ENCODE measurements at places on chromosomes 2 and 18.

DNA sequence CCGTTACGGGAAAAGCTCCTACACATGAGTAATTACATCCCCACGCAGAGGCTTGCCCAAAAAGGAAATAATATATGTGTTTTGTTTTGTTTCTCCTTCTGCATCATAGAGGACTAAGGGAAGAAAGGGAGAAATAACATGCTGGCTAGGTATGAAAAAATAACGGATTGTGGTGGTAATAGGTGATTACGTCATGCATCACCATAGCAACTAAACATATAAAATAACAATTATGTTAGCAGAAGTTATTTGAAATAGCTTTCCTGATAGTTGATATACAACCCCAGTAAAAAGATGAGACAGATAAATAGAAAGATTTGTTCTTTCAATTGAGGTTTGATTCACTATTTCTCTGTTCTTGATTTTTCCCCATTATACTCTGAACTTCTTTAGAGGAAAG lies 518.0 kb downstream of the ZNF516 start:
- DNase-seq = no peak

DNA sequence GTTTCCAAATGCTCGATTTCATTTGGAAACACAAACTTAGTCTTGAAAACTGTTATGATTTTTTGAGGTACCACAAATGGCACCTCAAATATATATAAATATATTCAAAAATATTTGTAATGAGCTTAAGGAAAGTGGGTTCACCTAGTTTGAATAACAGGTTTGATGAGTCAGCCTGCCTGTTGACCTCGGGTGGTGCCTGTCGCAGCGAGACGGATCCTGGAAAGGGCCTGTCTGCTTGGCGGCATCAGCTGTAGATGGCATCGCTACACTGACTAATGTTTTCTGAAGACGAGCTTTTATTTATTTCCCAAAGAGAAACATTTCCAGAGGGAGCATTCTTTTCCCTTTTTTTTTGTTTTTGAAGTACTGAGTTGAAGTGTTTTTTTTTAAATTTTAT lies 6.9 kb downstream of the ALLC start:
- DNase-seq = no peak

GRCh38 chr2:197261808-197262226 lies 48.8 kb downstream of the ANKRD44 start:
- DNase-seq = no peak

DNA sequence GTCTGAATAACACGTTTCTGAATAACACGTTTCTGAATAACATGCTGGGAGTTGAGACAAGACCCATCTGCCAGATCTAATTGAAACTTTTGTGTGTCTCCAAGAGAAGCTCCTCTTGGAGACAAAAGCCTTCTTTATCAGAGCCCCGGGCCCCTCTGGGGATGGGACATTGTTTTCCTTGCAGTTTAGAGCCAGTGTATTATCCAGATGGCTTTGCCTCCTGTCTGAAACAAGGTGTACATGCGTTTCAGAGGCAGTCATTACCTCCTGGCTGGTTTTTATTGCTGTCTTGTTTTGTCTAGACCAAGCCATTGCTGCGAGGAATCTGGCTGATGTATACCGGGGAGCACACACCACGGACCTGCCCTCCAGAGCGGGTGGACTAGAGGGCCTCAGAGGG lies 7.8 kb downstream of the FOSL2 start:
- no peak for DNase-seq

GRCh38 chr2:113851640-113852039 lies 38.2 kb upstream of the ACTR3 start:
- no peak for DNase-seq

GRCh38 chr2:130759906-130760753 lies 4.8 kb downstream of the AMER3 start:
- DNase-seq = no peak

DNA sequence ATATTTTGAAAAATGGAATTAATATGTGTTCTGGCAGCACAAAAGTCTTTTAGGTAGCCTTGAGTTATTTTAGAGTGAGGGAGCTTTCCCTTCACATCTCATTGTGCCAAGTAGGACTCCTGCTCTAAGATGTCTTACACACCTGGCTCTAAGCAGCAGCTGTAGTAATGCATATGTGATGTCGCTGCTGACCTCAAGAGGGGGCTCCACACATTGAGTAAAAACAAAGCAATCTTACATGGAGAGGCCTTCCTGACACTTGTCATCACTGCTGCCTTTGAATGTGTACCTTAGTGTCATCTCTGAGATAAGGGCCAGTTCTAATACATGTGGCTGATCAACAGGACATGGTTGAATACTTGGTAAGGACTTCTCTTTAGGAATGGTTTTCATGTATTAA lies 75.8 kb downstream of the ACTR3 start:
- DNase-seq = no peak

- DNase-seq = no peak
Observed at GRCh38 chr18:24398540-24398939, 916 bp upstream of the OSBPL1A start.

- no peak for DNase-seq
Observed at GRCh38 chr18:31490833-31491232, 7.1 kb upstream of the DSG2 start.

DNA sequence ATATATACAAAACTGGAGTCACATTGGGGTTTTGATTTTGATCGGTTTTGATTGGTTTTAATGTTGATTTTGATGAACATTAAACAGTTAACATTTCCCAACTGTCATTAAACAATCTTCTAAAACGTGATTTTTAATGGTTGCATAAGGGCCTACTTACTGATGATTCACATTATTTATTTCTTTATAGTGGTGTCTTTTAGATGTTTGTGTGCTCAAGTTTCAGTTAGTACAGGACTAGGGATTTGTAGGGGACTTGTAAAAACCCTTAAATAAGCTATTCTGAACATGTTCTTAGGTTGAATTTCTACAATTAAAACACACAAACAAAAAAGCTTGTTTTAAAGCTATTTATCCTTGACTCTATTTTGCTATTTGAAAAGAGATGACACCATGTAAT lies 61.6 kb downstream of the TTC21B start:
- no peak for DNase-seq

DNA sequence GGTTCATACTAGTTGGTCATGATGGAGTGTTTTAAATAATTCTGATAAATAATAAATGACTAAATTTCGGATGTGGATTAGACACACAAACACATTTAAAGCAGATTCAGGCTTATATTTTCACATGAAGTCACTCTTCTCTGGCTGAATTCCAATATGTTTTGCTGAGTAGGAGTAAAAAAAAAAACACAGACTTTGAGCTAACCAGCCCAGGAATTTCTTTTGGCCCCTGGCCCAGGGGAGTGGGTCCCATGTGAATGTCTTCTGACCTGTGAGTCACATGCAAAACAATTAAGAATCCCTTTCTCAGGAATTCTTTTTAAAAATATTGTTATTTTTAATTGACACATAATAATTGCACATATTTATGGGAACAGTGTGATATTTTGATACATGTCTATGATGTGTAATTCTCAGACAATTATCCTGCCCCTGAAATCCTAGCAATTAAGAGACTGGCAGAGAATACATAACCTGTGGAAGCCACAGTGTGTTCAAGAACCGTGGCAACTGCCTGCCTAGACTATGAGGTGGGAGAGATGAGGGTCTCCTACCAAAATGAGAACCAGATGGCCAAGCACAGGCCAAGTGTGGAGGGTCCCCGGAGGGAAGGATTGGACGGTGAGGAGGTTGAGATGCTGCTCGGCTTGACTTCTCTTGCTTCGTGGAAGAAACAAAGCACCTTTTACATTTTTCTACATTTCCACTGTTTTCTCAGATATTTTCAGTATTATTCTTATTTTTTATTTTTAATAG lies 236.4 kb downstream of the PIEZO2 start:
- no peak for DNase-seq

DNA sequence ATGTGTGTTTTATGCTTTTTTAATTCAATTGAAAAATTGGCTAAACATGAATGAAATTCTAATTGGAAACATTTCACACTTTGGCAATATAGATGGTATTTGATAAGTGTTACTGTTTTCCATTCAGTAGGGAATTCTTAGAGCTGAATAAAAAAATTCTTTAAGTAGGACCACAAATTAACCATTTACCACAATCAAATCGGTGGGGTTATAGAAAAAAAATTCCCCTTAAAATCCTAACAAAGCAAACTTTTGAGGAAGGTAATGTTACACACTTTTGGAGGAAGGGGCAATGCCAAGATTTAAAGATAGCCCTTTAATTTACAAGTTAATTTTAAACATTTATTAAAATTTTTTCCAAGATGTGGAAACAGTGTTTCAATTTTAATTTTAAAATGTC lies 279.0 kb upstream of the FIGN start:
- no peak for DNase-seq

GRCh38 chr18:54958704-54959625 lies at the start of gene CCDC68:
TSS of gene CCDC68 (minus strand) at chr18:54959461. CDS start at chr18:54942791, 16,670 bp downstream.
- no peak for DNase-seq

DNA sequence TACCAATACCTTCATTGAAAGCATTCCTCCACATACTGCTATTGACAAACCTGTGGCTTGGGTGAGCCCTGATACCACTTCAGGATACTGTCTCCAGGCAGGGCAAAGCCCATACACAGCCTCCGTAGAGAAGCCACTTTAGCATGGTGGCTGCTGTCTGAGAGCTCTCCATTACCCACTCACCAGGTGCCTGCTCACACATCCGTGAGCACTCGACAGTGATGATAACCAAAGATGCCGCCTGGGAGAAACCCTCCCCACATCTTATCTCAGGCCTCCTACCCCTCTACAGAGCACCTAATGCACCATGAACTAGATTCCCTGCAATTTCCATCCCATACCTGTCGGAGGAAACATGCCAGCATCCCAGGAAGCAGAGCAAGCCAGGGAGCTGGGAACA lies 57.6 kb upstream of the KLHL29 start:
- DNase-seq = no peak

DNA sequence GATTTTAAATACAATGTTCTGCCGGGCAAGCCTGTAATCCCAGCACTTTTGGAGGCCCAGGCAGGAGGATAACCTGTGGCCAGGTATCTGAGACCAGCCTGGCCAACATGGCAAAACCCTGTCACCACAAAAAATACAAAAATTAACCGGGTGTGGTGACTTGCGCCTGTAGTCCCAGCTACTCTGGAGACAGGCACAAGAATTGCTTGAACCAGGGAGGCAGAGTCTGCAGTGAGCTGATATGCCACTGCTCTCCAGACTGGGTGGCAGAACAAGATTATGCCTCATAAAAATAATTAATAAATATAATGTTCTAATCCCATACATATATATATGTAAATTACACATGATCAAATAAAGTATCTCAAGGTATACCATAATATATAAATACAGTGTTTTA lies 119.3 kb downstream of the C2orf74 start:
- no peak for DNase-seq

- no peak for DNase-seq
Observed at GRCh38 chr2:174878537-174879147, 114.4 kb upstream of the CHRNA1 start.

DNA sequence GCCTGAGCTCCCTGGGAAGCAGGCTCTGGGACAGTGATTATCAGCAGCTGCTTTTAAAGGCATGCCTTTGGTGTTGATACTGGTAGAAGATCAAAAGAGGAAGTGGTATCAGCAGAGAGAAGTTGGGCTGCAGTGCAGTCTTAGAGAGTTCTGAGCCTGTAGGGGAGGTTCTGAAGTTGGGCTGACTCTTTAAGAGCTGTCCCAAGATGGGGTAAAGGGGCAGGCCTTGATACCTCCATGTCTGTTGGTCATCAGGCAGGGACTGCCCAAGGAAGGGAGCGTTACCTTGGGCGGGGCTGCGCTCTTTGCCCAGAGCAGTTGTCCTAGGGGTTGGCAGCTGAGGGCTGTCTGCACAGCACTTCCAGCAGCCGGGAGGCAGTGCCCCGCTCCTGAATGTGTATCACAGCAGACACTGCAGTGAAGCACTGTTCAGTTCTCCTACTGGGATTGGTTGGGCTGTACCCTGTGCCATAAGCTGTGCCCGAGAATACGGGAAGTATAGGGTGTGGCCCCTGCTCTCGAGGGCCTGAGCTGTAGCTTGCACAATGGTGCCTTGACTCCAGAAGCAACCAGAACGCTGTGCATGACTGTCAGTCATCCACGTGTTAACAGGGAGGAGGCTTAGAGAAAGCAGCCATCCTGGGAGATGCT lies 177.0 kb downstream of the CTIF start:
- DNase-seq = peak; percentile 29

DNA sequence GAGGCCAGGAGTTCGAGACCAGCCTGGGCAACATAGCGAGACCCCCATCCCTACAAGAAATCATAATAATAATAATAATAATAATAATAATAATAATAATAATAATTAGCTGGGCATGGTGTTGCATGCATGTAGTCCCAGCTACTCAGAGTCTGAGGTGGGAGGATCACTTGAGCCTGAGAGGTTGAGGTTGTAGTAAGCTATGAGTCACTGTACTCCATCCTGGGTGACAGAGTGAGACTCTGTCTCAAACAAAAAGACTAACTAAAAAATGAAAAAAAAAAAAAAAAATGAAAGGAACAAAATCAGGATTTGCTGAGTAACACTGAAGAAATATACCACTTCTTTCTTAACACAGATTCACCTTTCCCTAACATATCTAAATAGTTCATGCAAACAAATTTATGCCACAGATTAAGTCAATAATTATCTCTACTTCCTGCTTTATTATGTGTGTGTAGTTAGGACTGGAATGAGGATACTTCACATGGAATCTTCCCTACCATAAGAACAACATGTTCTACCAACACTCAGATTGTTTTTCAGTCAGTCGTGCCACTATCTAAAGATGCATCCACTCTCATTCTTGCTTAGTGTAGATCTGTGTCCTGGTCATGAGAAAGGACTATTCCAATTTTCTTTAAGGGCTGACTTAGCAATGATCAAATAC lies 928.7 kb downstream of the SLC4A3 start:
- no peak for DNase-seq

GRCh38 chr2:25879133-25879730 lies 945 bp upstream of the ASXL2 start:
- no peak for DNase-seq

GRCh38 chr2:176466918-176467452 lies 197.7 kb downstream of the MTX2 start:
- no peak for DNase-seq

- no peak for DNase-seq
Observed at GRCh38 chr2:203730076-203730729, 23.8 kb downstream of the CD28 start.

DNA sequence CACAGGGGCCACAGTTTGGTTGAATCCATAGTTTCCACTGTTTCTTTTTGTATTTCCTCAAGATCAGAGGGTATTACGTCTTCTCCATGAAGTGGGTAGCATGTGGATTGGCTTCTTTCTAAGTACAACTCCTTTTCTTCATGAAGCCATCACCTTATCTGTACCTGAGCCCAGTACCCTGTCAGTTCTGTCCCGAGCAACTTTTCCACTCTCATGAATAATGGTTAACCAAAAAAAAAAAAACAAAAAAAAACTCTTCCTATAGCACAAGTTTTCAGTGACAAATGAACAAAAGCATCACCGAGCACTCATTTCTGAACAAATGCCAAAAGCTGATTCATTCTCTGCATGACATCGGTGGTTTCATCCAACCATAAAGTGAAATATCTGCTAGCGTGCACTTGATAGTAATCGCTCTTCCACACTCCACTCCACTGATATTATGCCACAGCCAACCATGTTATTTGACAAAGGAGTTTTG lies 53.0 kb upstream of the CCDC150 start:
- DNase-seq = peak; percentile 42
